ENCODE measurements at places on chromosomes 1 and 21.
A peak's percentile ranks its signal among the peaks of the same experiment; 100 is the strongest.

- DNase-seq, result no peak
Observed at GRCh38 chr1:58391056-58391455, 155.5 kb downstream of the OMA1 start.

DNA sequence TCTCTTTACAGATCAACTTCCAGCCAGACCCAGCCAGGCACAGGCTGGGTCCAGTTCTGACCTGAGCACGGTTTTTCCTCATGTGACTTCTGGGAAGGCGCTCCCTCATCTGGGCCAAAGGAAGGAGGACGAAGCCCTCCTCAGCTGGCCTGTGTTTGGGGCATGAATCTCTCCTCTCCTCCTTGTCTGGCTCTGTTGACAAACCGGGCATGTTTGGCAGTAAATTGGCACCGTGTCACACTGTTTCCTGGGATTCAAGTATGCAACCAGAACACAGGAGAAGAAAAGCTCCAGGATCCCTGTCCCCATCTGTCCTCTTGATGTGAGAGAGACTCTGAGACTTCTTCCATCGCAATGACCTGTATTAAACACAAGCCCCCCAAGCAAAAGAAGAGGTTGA is 18.3 kb downstream of the NECAP2 start:
- no peak for DNase-seq

DNA sequence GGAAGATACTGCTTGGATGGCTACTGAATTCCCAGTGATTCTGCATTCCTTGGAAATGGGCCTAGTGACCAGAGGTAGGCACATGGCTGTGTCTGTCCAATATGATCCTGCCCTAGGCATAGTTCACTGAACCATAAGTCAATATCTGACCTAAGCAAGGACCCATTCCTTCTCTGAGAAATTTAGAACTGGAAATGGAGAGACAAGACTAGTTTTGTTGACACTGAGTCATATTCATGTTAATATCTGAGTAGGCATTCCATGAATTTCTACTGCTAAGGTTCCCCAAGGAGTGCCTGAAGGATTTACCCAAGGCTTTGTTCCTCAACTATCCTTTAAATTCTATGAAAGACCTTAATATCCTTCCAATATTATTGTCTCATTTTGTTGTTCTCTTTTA is 329.8 kb upstream of the BEND5 start:
- no peak for DNase-seq

GRCh38 chr21:32565856-32566465 is 19.4 kb downstream of the TCP10L start:
- DNase-seq, result no peak

- DNase-seq, result no peak
Observed at GRCh38 chr1:153572569-153573015, 6.9 kb upstream of the S100A2 start.

DNA sequence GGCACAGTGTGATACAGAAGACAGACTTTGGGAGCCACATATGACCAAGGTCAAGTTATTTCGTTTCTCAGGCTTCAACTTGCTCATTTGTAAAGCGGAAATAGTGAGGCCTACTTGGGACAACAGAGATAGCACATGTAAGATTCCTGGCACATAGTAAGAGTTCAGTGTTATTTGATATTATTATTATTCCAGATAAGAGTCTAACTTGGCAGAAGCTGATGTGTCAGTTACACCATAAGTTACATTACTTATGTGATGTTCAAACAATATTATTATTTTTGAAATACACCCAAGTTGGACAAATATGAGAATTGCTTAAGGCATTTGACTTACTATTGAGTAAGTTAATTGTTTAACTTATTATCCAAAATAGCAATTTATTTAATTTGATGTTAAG is 10.2 kb upstream of the CYP4X1 start:
- no peak for DNase-seq

GRCh38 chr1:5098981-5099385 is 444.6 kb downstream of the AJAP1 start:
- no peak for DNase-seq

GRCh38 chr1:163090321-163090945 is 21.3 kb downstream of the RGS4 start:
- DNase-seq, result no peak

GRCh38 chr1:241396747-241397681 is 40.0 kb upstream of the RGS7 start:
- no peak for DNase-seq

DNA sequence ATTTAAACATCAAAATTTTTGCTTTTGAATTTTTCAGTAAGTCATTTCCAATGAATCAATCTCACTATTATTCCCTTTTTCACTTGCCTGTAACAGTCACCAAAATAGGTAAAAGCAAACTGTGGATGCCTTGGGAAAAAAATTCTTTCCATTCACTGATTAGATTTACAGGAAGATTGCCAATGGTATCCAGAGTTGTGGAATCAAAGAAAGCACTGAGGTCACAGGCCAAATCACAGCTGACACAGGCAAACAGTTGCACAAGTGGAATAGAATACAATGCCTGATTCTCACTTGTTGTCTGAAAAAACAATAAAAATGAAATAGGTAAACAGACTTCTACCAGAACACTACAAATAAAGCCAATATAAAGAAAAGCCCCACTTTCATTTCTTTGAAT is 48.4 kb downstream of the LTN1 start:
- DNase-seq, result no peak

DNA sequence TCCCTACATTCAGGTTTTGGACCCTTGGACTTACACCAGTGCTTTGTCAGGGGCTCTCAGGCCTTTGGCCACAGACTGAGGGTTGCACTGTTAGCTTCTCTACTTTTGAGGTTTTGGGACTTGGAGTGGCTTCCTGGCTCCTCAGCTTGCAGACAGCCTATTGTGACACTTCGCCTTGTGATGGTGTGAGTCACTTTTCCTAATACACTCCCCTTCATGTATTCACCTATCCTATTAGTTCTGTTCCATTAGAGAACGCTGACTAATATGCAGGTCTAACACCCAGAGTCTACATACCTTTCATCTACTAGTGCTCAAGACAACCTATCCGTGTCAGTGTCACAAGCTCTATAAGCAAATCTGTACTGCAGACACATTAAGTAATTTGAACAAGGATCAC is 605.3 kb downstream of the KCNT2 start:
- DNase-seq, result no peak

DNA sequence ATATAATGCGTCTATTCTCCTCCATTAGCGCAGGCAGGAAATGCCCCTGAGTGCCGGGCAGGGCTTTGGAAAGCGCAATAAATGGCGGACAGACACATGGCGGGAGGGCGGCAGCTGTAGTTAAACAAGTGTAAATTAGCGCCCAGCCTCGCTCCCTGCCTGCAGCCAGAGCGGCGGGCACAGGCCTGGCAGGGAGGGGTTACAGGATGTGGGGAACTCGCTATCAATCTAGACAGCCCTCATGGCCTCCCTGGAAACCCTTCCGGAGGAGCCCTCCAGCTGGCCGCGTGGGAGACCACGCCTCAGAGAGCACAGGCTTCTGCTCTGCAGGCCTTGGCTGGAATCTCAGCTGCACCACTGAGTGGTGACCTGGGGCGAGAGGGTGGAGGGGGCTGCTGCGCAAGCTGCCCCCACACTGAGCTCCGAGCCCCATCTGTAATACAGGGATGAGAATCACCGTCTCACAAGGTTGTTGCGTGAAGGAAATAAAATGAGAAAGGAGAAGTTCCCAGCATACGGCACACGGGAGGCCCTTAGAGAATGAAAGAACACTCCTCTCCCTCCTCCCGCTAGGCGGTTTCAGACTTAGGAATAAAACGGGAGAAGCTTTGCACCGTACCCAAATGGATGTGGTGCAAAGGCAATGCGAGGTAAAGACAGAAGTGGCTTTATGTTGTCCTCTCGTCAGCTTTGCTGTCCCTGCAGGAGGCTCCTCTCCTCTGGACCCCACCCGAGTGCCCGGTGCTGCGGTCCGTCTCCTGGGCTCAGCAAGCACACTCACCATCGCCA is 167.2 kb upstream of the POU3F1 start:
- DNase-seq, result no peak

GRCh38 chr1:36396359-36396758 is 1.3 kb downstream of the LSM10 start:
- no peak for DNase-seq

GRCh38 chr1:171984262-171984661 is 143.0 kb downstream of the DNM3 start:
- no peak for DNase-seq

GRCh38 chr1:47225430-47226100 is 6.5 kb downstream of the TAL1 start:
- no peak for DNase-seq

GRCh38 chr1:66519992-66520391 is 14.0 kb upstream of the SGIP1 start:
- DNase-seq, result no peak

- DNase-seq, result peak; percentile 35
Observed at GRCh38 chr1:234154320-234155251, 218.7 kb upstream of the COA6 start.

GRCh38 chr1:230463760-230464159 is 37.6 kb upstream of the PGBD5 start:
- no peak for DNase-seq

DNA sequence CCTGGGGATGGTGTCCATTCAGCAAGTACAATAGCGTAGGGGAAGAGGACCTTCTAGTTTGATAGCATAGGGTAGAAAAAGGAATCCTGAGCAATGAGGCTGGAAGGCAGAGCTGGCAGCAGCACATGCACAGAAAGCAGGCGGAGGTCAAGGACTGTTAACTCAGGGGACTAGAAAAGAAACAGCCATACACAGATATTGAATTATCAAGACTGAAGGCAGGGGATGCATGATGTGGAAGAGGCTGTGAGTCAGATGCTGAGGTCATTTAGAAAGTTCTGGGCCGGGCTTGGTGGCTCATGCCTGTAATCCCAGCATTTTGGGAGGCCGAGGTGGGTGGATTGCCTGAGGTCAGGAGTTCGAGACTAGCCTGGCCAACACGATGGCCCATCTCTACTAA is 65.6 kb downstream of the OPTC start:
- DNase-seq, result no peak

GRCh38 chr21:38384675-38385426 is 113.4 kb downstream of the ERG start:
- no peak for DNase-seq

DNA sequence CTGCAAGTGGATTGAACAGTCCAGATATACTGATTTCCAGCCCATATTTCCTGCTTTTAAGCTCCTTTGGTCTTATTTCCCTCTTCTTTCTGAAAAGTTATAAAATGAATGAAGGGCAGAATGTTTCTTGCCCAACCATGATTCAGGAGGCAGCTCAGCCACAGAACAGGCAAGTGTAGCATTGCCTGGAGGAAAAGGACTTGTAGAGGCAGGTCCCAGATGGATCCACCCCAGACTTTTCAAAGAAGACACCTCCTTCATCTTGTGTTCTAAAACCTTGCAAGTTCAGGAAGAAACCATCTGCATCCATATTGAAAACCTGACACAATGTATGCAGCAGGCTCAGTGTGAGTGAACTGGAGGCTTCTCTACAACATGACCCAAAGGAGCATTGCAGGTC is at the start of gene CLCA2:
CLCA2 (plus strand) TSS at position 299 of the 400 bp plus-strand sequence; CDS start at position 376, 77 bp downstream.
- no peak for DNase-seq
